ENCODE measurements at places on chromosomes 3 and 15.

DNA sequence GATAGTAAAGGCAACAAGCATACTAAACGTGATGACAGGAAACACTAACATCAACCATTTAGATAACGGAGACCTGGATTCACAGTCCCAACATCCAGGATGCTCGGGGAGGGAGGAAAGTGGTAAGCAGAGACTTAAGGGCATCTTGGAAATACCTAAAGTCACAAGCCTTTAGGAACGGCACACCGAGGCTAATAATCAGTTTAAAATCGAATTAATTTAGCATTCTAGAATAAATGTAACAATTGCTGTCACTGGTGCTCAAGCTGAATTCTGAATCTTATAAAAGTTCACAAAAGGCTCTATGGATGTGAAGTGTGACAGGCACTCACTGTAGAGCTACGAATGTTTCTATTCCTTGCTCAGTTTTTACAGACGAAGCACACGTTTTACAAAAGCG is 1.3 kb downstream of the CD47 start:
- H3K36me3 ChIP-seq: no peaks in the 10 kb centered on the region
- H3K4me1 ChIP-seq: peaks cover 6% of the 10 kb centered on the region
- H3K27ac ChIP-seq: no peak overlapping the region
- no peak for DNase-seq

GRCh38 chr3:134380249-134380648 is 6.0 kb upstream of the AMOTL2 start:
- no peak overlapping the region for H3K27ac ChIP-seq
- H3K27me3 ChIP-seq: no peaks in the 10 kb centered on the region
- H3K4me1 ChIP-seq: peaks cover 29% of the 10 kb centered on the region
- DNase-seq: no peak
- H3K4me3 ChIP-seq: no peak overlapping the region
- H3K36me3 ChIP-seq: no peaks in the 10 kb centered on the region

- H3K4me3 ChIP-seq: no peak overlapping the region
- no peaks in the 10 kb centered on the region for H3K27me3 ChIP-seq
- H3K27ac ChIP-seq: no peak overlapping the region
- H3K36me3 ChIP-seq: no peaks in the 10 kb centered on the region
- no peaks in the 10 kb centered on the region for H3K4me1 ChIP-seq
These were observed 39.6 kb downstream of the HGD start for GRCh38 chr3:120642368-120642948.

GRCh38 chr15:78685159-78685921 is 44.3 kb upstream of the CHRNB4 start:
- H3K4me3 ChIP-seq: no peak overlapping the region
- no peak overlapping the region for H3K27ac ChIP-seq
- no peaks in the 10 kb centered on the region for H3K27me3 ChIP-seq

- H3K4me1 ChIP-seq: no peaks in the 10 kb centered on the region
- no peak overlapping the region for H3K4me3 ChIP-seq
- DNase-seq: no peak
These were observed 14.4 kb upstream of the TSPAN3 start for GRCh38 chr15:77085297-77085696.

- no peak for DNase-seq
- no peaks in the 10 kb centered on the region for H3K27me3 ChIP-seq
- H3K4me1 ChIP-seq: no peaks in the 10 kb centered on the region
- H3K27ac ChIP-seq: no peak overlapping the region
- no peaks in the 10 kb centered on the region for H3K36me3 ChIP-seq
- H3K4me3 ChIP-seq: no peak overlapping the region
These were observed 598.4 kb downstream of the FHIT start for GRCh38 chr3:60652829-60653228.
